ENCODE measurements at places on chromosomes 1 and 21. TPM values are rescaled to one million over a fixed set of nuclear protein-coding genes. Genes with fewer than 3 reads are reported as not detected.

Gene LCE1E
- not detected for total RNA-seq

Gene TNNI3K
- total RNA-seq, result 5.1 TPM

Gene TDRD5
- total RNA-seq, result 1.1 TPM

Gene SLC6A17
- 0.05 TPM for total RNA-seq

Gene PLD5
- total RNA-seq, result 0.58 TPM

Gene EPS15
- 96.2 TPM for total RNA-seq

Gene HSPB7
- 13.0 TPM for total RNA-seq

DNA sequence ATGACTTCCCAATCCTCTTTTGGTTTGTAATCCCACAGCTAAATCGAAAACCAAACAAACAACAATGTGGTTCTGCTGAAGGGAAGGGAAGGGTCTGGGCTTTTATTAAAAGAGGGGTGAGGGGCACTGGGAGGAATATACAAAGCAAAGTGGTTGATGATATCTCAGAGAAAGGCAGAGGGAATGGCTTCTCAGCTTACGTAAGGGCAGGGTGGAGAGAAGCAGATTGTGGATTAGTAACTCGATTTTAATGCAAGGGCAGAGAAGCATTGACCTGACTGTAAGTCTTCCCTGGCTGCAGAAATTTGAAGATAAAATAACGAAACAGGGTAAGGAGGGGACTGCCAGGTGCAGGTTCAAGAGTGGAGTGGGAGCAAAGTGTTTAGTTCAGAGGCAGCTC is 438.2 kb upstream of the LRRC7 start:
- DNase-seq, result no peak

GRCh38 chr1:59691261-59691660 is 123.5 kb upstream of the HOOK1 start:
- DNase-seq, result no peak

DNA sequence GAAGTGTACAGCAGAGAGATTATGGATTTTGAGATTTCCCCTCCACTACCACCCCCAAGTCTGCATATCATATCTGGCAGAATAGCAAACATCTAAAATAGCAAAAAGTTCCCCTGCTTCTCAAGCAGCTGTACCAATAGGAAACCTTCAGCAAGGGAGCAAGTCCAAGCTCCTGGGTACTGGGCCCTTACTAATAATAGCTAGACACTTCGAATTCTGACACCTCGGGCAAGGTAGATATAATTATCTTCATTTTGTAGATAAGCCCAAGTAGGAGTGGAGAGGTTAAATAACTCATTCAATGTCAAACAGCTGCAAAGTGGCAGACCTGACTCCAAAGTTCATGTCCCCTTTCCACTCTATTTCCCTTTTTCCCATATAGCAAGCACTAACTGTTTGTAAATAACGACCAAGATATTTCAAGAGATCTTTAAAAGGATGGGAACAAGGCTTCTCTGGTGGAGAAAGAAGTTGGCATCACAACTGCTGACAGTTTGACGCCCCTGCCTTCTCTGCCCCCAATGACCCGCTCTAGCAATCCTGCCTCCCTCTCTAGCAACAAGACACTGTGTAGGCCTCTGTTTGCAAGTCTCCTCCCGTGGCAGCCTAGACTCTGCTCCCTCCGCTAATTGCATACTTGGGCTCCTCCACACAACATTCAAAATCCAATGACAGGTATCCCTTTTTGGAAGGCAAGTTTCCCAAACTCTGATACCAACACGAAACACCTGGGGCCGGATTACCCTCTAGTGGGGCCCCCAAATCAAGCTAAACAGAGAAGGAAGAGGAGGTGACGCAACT is 18.7 kb upstream of the ADAR start:
- DNase-seq, result no peak

DNA sequence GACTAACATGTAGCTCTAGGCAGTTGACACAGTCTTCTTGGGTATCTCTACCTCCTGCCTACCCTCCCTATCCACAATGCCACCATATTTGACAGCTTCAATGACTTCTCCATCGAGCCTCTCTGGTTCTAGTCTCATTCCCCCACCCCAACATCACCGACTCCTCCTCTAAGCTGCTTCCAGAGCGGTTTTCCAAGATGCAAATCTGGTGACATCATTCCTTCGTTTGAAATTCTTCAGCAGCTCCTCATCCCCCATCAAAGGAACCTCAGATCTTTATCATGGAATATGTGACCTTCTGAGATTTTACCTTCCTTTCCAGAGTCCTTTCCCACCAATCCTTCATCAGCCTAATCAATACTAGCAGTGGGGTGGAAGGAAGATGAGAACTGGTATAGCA is 352.4 kb upstream of the RUNX1 start:
- no peak for DNase-seq

- no peak for DNase-seq
Observed at GRCh38 chr1:53541263-53541625, 82.0 kb downstream of the DMRTB1 start.

GRCh38 chr1:161921990-161922389 is 101.7 kb downstream of the OLFML2B start:
- no peak for DNase-seq

DNA sequence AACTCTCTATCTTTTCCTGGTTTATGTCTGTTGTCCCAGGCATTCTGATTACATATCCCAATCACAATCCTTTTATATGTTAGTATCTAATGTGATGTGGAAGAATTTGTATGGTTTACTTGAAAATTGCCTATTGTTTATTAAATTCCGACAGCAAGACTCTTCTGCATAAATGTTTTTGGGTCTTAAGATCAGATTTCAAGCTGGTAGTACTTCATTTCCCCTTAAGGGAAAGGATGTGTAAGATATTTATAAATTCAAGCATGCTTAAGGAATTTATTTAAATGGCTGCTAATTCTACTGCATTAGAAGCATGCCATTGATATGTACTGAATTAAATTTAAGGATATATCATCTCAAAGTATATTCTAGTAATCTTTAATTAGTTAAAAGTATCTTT is 20.4 kb upstream of the GPR88 start:
- DNase-seq, result no peak

DNA sequence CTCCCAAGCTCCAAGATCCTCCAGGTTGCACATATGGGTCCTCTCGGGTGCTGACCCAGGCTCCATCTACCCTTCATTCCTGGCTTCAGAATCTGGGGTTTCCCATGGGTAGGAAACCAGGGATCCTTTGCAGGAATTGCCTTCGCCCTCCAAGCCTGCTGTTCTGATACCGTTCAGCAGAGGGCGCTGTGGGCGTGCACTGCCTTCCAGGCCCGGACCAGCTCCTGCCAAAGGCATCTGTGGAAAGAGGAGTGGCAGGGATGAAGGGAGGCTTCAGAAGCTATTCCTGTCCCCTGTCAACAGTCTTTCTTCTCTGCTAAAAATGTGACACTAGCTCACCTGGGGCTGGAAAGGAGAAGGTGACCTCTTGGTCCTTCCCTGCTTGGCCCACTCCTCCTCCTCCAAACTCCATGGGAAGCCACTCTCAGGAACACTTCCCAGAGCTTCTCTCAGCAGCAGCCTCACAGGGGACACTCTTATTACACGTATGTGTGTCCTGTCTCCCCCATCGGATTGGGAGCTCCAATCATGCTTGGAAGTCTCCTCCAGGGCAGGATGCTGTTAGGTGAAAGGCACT is 71.2 kb downstream of the VWA5B1 start:
- no peak for DNase-seq

- no peak for DNase-seq
Observed at GRCh38 chr1:111981090-111981489, 8.4 kb downstream of the KCND3 start.

DNA sequence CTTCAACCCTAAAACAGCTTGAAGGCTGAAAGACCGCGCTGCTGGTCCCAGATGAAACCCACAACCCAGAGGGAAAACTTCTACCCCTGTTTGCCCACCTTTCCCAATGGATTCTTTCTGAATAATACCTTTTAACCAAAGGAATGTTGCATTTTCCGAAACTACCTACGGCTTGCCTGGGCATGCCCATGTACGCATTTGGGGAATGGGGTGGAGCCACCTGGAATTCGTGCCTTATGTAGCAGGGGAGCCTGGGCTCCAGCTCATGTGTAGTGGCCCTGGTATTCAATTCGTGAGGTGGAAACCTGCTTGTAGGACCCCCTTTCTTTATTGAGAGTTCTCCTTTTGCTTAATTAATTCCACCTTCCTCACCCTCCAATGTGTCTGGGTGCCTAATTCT is 256.6 kb upstream of the RGS18 start:
- no peak for DNase-seq

GRCh38 chr21:45141507-45141906 is 67.1 kb downstream of the ADARB1 start:
- no peak for DNase-seq
